ENCODE measurements at places on chromosomes 6 and 20. TPM values are rescaled to one million over a fixed set of nuclear protein-coding genes. Genes with fewer than 3 reads are reported as not detected.

The PCSK2 gene
- 20.1 TPM for total RNA-seq

- H3K27ac ChIP-seq, result no peak overlapping the region
- no peak overlapping the region for H3K4me3 ChIP-seq
Measured at GRCh38 chr20:21322921-21323331, 19.8 kb downstream of the XRN2 start.

GRCh38 chr6:38012573-38012972, 193.0 kb downstream of the ZFAND3 start:
- no peaks in the 10 kb centered on the region for H3K36me3 ChIP-seq
- H3K27me3 ChIP-seq, result no peaks in the 10 kb centered on the region
- no peak overlapping the region for H3K27ac ChIP-seq

GRCh38 chr6:105593805-105594671, 191.2 kb upstream of the PREP start:
- H3K4me1 ChIP-seq, result peaks cover 42% of the 10 kb centered on the region
- H3K27ac ChIP-seq, result peak overlapping the region; percentile 44
- H3K36me3 ChIP-seq, result no peaks in the 10 kb centered on the region
- no peaks in the 10 kb centered on the region for H3K27me3 ChIP-seq
- no peak for DNase-seq
- H3K4me3 ChIP-seq, result no peak overlapping the region

DNA sequence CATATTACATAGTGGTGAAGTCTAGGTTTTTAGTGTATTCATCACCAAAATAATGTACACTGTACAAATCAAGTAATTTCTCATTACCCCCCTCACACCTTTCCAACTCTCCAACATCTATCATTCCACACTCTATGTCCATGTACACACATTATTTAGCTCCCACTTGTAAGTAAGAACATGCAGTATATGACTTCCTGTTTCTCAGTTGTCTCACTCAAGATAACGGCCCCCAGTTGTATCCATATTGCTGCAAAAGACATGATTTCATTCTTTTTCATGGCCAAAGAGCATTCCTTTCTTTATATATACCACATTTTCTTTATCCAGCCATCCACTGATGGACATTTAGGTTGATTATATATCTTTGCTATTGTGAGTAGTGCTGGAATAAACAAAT, 86.0 kb downstream of the UBE3D start:
- no peaks in the 10 kb centered on the region for H3K36me3 ChIP-seq
- H3K27ac ChIP-seq, result no peak overlapping the region
- H3K4me3 ChIP-seq, result no peak overlapping the region
- no peaks in the 10 kb centered on the region for H3K4me1 ChIP-seq
- DNase-seq, result no peak
- H3K27me3 ChIP-seq, result no peaks in the 10 kb centered on the region

DNA sequence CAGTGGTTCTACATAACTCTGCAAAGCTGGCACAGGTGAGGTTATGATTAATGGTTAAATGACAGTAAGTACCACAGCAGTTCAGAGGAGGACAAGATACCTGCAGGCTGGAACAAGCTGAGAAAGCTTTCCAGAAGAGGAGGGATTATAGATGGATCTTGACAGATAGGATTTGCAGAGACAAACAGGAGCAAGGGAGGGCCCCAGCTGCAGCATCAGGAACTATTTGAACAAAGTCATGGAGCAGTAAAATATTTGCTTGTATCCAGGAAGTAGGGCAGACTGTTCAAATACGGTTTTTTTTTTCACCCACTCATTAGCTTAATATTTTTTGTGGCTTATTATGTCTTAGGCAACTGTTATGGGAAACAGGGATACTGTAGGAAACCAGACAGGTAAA, 144.4 kb upstream of the MAN1A1 start:
- H3K27me3 ChIP-seq, result no peaks in the 10 kb centered on the region
- no peaks in the 10 kb centered on the region for H3K36me3 ChIP-seq
- peaks cover 8% of the 10 kb centered on the region for H3K4me1 ChIP-seq
- DNase-seq, result no peak
- H3K27ac ChIP-seq, result no peak overlapping the region

DNA sequence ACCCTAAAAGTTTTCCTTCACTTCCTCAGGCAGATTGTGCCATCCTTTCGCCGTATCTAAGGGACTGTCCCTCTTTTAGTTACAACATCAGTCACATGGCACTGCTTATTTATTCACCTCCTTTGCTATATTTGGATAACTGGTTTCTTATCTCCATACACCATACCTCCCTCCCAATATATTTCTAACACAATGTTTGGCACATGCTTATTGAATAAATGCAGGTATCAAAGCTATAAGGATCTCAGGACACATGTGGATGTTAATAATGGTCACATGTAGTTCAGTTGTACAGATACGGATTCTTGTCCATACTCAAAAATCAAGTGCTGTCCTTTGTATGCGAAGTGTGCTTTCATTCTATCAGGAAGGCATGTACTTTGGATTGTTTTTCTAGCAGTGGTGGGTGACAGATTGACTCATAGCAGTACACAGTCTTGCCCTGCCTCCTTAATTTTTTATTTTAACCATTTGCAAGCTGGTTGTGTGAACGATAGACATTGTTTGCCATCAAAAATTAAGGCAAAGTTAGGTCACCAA, 407.1 kb upstream of the RUNX2 start:
- H3K36me3 ChIP-seq, result no peaks in the 10 kb centered on the region
- H3K27me3 ChIP-seq, result no peaks in the 10 kb centered on the region
- H3K4me1 ChIP-seq, result no peaks in the 10 kb centered on the region
- no peak overlapping the region for H3K27ac ChIP-seq
- DNase-seq, result no peak

GRCh38 chr6:89921691-89922090, 27.4 kb downstream of the GJA10 start:
- peaks cover 2% of the 10 kb centered on the region for H3K27me3 ChIP-seq
- no peak overlapping the region for H3K4me3 ChIP-seq
- H3K27ac ChIP-seq, result no peak overlapping the region
- DNase-seq, result no peak
- H3K36me3 ChIP-seq, result no peaks in the 10 kb centered on the region

DNA sequence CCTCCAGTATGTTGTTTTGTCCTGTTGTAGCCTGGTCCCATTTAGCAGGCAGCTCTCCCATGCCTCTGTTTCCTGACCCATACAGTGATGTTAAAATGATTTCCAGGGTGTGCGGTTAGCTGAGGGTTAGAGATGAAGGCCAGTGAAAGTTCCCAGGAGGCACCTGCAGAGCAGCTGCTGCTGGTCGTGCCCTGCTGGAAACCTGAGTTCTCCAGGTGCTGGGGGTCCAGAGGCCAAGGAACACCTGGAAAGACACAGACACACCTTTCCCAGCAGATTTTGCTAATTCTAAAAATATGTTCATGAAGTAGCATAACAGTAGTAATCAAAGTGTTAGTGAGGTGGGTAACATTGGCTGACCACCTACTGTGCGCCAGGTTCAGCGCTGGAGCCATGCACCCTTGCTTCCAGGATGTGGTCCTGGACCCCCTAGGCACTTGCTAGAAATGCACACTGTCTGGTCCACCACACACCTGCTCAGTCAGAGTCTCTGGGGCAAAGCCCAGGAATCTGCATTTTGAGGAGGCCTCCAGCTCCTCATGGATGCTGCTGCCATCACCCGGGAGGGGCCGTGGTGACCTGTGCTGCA, 118.7 kb downstream of the SYNDIG1 start:
- H3K4me3 ChIP-seq, result no peak overlapping the region
- H3K4me1 ChIP-seq, result no peaks in the 10 kb centered on the region
- H3K36me3 ChIP-seq, result no peaks in the 10 kb centered on the region
- H3K27me3 ChIP-seq, result no peaks in the 10 kb centered on the region
- H3K27ac ChIP-seq, result no peak overlapping the region

- no peak overlapping the region for H3K4me3 ChIP-seq
- H3K4me1 ChIP-seq, result no peaks in the 10 kb centered on the region
- DNase-seq, result no peak
- no peaks in the 10 kb centered on the region for H3K27me3 ChIP-seq
- H3K36me3 ChIP-seq, result no peaks in the 10 kb centered on the region
- H3K27ac ChIP-seq, result no peak overlapping the region
Measured at GRCh38 chr20:46586724-46587123, 36.3 kb upstream of the OCSTAMP start.

Data from suprapubic skin (tissue), 4 donors.